Lower lobe of right lung (tissue), 2 donors: ENCODE measurements at places on chromosomes 1 and 21. TPM values are rescaled to one million over a fixed set of nuclear protein-coding genes. Genes with fewer than 3 reads are reported as not detected.

DNA sequence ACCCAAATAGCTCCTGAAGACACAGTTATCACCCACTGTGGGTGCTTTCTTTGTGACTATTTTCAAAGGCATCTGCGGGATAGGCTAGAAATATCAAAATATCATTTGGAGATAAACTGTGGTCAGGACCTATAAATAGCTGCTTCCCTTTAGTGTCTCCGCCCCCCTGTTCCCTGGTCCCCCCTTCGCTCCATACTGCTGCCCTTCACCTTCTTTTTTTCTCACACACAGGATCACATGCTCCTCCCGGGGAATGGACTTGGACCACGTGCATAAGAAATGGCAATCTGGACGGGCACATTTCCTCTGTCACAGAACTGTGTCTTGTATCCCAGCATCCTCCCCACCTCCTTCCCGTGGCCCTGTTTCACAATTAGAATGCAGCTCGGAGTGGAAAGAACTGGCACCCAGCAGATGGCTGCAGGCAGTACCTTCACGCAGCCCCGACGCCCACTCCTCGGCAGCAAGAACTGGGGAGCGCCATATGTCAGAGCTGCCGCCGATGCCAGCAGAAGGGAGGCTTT is 68.8 kb upstream of the SSX2IP start:
- no peak for DNase-seq
- peaks cover under 1% of the 10 kb centered on the region for H3K27me3 ChIP-seq
- no peak overlapping the region for H3K27ac ChIP-seq
- no peaks in the 10 kb centered on the region for H3K4me1 ChIP-seq
- peak overlapping the region; percentile 20 for H3K4me3 ChIP-seq

DNA sequence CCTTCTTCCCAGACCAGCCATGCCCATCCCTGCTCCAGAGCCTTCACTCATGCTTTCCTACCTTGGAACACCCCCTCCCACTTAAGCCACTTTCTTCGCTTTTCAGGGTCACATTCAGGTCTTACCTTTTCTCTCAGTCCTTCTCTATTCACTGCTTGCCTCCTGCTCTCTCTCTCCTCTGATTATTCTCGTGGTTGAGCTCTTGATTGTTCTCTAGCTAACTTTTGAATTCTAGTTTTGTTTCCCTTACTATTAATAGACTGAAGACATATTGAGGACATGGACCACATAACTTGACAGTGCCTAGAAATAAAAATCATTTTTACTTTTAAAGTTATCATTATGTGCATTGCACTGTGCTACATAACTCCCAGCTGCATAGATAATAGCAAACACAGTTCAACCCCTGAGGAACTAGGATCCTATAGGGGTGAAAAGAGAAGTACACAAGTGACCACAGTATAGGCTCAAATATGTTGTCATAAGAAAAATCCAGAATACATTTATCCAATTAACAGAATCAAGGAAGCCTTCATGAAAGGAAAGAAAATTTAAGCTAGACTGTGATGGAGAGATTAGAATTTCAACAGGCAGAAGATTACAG is 21.5 kb downstream of the INSL5 start:
- H3K27me3 ChIP-seq, result no peaks in the 10 kb centered on the region
- no peaks in the 10 kb centered on the region for H3K36me3 ChIP-seq
- H3K4me3 ChIP-seq, result no peak overlapping the region
- no peak overlapping the region for H3K27ac ChIP-seq

DNA sequence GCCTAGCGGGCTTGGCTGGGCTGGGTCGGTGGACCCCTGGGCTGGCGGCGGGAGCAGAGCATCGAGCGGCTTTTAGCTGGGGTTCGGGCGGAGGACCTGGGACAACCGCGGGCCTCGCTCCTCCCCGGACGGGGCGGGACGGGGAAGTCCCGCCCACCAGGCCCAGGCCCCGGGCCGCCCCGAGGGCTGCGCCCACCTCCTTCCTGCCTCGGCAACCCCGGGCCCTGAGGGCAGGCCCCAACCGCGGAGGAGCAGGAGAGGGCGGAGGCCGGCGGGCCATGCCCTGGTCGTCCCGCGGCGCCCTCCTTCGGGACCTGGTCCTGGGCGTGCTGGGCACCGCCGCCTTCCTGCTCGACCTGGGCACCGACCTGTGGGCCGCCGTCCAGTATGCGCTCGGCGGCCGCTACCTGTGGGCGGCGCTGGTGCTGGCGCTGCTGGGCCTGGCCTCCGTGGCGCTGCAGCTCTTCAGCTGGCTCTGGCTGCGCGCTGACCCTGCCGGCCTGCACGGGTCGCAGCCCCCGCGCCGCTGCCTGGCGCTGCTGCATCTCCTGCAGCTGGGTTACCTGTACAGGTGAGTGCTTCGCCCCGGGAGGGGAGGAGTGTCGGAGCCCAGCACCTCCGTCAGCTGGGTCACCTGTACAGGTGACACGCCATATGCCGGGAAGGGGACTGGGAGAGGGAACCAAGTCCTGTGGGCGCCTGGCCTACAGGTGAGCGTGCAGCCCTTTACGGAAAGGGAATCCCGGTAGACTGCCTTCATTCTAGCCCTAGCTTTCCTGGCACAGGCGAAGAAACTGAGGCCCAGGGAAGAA is at the start of gene XKR8:
Gene XKR8 (plus strand): TSS at position 182 of the 812 bp plus-strand sequence. CDS start 97 bp downstream, at position 279.
- H3K27ac ChIP-seq, result peak within 1 kb of the TSS; percentile 94
- H3K27me3 ChIP-seq, result no peaks in the 10 kb centered on the region
- H3K4me1 ChIP-seq, result peaks cover 23% of the 10 kb centered on the region

- no peaks in the 10 kb centered on the region for H3K27me3 ChIP-seq
- H3K27ac ChIP-seq, result no peak overlapping the region
- DNase-seq, result no peak
- no peak overlapping the region for H3K4me3 ChIP-seq
- H3K4me1 ChIP-seq, result no peaks in the 10 kb centered on the region
Observed at GRCh38 chr21:45392573-45392971, 12.4 kb upstream of the COL18A1 start.

GRCh38 chr21:33291686-33292085 is 25.5 kb downstream of the IL10RB start:
- no peaks in the 10 kb centered on the region for H3K27me3 ChIP-seq
- H3K4me3 ChIP-seq, result no peak overlapping the region
- H3K27ac ChIP-seq, result no peak overlapping the region
- peaks cover 13% of the 10 kb centered on the region for H3K4me1 ChIP-seq
- no peak for DNase-seq
- H3K36me3 ChIP-seq, result peaks cover 79% of the 10 kb centered on the region

IL20 gene
- not detected for total RNA-seq

KRTAP10-1 gene
- total RNA-seq, result not detected
